CD4-positive, alpha-beta T cell treated with Interleukin-4 for 4 hours (primary cell): ENCODE measurements at places on chromosomes 7 and 10.

DNA sequence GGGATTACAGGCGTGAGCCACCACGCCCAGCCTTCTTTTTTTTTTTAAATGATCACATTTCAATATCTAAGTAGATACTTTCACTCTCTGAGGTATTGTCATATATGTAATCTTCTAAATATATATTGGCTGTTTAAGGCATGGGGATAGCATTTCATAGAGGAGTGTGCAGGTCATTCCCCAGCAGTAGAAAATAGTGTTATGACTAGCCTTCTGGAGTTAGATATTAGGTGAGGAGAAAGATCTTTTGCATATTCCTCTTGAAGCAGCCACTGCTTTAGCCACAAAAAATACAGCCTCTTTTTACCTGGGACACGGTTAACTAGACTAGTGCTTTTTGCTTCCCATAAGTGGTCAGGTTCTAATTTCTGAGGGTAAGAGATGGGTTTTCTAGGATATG is 28.9 kb downstream of the ADD3 start:
- DNase-seq: no peak

DNA sequence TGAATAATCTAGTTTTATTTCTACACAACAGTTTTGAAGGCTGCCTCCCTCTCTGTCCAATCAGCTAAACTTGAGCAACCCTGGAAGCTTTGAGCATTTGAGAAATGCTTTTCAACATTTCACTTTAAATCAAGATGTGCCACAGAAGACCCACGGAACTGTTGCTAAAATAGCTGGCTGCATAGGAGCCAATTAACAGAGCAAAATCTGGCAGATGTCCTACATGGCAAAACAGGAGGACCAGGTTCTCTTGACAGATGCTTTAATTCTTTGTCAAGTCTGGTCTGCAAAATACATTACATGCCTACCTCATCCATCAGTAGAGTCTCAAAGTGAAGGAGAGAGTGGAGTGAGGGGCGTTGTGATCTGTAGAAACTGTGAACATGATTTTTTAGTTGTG is 185.9 kb downstream of the DPY19L1 start:
- DNase-seq: no peak

DNA sequence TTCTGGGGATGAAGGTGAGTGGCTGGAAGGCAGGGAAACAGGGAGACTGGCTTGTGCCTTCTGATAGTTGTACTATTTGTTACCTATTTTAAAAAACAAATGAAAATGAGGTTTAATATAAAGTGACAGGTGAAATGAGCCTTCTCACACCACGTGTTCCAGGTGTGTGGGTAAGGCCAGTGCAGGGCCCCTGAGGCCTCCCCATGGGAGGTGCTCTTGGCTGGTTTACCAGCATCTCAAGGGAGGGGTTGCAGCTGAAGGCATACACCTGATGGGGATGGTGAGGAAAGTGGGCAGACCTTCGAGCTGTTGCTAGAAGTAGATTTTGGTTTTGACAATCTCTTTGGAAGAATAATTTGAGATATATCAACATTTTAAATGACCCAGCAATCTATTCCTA is 103.6 kb downstream of the ARHGAP22 start:
- DNase-seq: no peak

GRCh38 chr7:42162560-42163325 is 74.3 kb downstream of the GLI3 start:
- DNase-seq: no peak

DNA sequence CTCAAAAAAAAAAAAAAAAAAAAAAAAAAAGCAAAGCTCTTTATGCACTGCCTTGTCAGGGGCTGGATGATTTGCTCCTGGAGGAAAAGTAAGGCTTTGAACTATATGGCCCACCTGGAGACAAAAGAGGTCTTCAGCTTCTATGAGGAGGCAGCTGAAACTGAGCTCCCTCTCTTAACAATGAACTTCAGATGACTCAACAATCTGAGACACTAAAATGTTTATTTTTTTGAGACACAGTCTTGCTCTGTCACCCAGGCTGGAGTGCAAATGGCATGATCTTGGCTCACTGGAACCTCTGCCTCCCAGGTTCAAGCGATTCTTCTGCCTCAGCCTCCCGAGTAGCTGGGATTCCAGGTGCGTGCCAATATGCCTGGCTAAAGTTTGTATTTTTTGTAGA is 36.7 kb downstream of the RAB19 start:
- DNase-seq: no peak
